ENCODE measurements at places on chromosomes 1 and 21.

GRCh38 chr21:40463176-40463575 lies 383.8 kb downstream of the DSCAM start:
- no peak for DNase-seq

DNA sequence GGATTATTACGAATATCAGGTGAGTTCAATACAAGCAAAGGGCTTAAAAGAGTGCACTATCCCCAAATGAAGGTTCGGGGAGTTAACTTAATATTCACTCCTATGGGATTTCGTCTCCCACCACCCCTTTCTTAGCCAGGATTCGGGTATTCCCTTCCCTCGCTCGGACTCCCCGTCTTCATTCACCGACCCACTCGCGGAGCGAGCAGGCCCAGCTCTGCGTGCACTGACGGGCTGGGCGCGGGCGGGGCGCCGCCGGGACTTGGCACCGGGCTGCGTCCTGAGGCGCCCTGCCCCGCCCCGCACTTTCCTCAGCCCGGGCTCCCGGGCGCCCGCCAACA lies 7.7 kb upstream of the MPZL1 start:
- no peak for DNase-seq

DNA sequence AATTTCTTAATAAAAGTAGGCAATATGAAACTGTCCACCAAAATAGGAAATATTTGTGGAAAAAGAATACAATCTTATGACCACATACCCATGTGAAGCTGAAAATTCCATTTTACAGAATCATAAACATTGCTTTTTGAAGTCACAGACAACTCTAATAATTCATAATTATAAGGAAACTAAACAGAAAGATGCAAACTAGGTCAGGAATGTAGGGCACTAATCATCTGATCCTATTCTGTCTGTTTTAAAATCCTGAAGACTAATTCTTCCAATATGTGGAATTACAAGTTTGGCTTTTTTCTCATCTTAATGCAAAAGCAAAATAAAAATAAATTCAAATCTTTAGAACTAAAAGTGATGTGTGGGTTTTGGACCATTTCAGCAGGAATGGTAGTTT lies 528.6 kb downstream of the LTN1 start:
- no peak for DNase-seq

DNA sequence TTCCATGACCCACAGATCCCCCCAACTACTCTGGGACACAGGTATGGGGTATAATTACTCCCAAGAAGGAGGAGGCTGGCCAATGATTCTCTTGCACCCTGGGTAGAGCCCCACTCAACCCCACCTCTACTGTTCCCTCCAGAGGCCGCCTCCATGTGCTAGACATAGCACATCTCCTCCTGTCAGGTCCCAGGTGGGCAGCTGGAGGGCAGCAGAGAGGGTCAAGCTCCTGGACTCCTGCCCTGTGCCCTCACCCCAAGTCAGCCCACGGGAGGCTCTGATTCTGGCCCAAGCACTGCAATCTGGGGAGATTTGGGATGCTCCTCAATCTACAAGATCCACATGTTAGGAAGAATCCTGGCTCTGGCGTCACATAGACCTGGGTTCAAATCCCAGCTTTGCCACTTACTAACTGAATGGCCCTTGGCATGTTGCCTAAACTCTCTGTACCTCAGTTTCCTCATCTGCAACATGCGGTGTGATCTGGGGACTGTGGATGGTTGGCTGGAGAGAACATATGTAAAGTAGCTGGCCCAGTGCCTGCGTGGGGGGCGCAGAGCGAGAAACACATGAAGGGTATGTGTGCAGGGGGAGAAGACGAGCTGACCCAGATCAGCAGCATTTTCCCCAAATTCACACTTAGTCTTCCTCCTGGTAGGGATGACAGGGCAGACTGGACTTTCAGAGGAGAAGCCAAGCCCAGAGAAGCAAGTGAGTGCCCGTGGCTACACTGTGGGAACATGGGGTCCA lies 23.2 kb downstream of the TNNT2 start:
- DNase-seq: no peak

DNA sequence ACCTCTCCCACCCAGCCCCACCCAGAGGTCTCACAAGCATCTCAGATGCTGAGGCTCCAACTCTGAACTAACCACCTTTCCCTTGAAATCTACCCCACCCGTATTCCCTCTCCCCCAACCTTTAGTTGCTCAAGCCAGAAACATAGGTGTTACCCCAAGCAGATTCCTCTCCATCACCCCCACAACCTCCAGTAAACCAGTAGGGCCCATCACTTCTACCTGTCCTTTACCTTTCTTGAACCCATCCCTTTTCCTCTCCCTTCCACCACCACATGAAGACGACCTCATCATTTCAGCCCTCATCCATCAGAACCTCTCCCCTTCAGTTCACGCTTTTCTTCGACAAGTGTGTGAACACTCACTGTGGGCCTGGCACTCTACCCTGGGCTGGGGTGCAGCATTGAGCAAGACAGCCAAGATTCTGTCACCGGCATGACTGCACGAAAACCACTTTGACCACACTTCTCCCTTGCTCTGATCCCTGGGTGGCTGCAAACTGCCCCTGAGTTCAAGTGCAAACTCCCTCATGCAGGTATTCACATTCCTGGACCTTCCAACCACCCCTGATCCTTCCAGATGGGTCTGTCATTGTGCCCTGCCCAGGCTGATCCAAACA lies 65.5 kb upstream of the LAPTM5 start:
- DNase-seq: no peak

GRCh38 chr1:160877221-160877620 lies 7.8 kb downstream of the ITLN1 start:
- DNase-seq: no peak

GRCh38 chr1:171935664-171936063 lies 94.4 kb downstream of the DNM3 start:
- DNase-seq: no peak

GRCh38 chr1:24822887-24823286 lies 77.6 kb downstream of the CLIC4 start:
- DNase-seq: no peak

- no peak for DNase-seq
These were observed 120.8 kb downstream of the DMRTB1 start for GRCh38 chr1:53580009-53580400.

DNA sequence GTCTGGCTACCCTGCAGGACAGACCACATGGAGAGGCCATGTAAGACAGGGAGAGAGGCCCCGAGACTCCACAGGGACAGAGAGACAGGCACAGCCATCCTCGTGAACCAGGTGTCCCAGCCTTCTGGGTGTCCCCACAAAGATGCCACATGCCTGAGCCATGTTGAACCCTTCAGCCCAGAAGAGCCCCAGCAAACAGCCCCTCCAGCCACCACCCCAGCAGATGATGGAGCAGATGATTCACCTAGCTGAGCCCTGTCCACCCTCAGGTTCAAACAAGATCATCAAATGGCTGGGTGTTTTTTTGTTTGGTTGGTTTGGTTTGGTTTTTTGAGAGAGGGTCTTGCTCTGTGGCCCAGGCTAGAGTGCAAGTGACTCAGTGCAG lies 78.7 kb downstream of the DHRS3 start:
- DNase-seq: no peak

- DNase-seq: no peak
These were observed 11.5 kb downstream of the TEX46 start for GRCh38 chr1:23004112-23004511.

DNA sequence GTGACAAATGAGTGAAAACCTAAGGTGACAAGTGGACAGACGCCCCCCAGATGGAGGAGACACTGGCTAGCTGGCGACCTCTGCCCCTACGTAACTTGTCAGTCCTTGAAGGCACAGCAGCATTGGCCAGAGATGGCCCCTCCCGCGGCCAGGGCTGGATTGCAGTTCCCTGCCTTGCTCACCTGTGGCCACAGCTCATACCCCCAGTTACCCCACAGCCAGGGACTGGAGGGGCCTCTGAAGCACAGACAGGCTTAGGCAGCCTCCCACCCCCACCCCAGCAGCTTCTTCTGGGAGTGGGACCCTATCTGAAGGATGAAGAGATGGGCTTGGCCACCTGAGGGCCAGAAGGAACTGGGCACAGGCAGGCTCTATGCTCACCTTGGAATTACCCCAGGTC lies 3.7 kb downstream of the HES3 start:
- no peak for DNase-seq

DNA sequence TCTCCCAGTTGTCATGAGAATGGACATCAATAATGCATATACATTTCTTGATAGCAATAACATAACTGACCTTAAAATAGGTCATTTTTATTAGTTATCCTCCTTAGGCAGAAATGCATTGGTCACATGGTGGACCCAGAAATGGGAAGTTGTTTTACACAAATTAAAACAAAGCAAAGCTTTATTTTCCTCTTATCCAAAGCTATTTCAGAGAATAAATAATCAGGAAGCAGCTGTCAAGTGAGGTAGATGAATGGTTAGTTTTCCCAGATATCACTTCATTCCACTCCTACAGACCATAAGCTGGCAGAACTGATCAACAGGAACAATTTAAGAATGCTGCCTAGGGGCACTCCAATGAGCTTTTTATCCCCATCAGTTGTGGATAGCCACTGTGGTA lies 16.0 kb upstream of the OLIG1 start:
- no peak for DNase-seq

GRCh38 chr21:41761211-41761933 lies 5.5 kb downstream of the RIPK4 start:
- no peak for DNase-seq

DNA sequence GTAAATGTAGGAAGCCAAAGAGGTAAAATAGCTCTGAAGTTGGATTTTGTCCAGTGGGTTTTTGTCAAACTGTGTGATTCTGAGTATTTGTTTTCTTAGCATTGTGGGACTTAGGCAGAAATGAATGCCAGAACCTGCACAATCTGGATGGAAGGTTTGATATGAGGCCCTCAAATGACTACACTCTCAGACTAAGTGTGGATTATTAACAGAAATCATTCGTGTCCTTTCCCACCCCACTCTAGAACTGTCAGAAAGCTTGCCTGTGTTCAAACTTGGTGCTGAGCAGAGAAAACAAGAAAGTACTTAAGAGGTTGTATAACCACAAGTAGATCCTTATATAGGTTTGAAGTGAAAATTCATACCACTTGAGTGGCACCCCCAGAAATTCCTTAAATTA lies 88.5 kb downstream of the WDR3 start:
- DNase-seq: no peak

DNA sequence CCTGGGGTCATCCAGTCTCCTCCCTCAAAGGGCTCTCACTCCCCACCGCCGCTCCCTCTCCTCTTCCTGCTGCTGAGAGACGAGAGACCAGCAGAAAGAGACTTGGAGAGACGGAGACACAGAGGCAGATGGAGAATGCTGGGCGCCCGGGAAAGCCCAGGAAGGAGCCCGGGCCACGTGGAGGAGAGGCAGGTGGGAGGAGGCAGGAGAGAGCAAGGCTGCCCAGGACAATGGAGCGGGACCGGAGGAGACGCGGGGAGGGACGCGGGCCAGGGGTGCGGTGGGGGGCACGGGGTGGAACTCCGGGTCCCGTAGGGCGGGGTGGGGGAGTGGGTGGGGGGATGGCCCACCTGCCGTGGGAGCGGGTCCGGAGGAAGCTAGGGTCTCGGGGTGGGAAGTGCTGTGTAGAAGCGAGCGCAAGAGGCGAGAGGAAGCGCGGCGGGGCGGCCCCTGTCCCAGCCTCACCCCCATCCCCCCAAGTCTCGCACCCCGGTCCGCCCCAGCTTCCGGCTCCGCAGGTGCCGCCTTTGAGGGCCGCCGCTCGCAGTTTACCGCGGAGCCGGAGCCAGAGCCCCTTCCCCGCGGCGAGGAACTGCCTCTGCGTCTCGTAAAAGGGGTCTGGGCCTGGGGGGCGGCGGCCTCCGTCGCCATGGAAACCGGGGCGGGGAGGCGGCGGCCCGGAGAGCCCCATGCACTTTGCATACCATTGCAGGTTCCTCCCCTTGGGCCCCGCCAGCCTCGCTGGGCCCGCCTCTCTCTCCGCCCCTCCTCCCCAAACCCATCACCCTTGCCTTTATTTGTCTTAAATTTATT lies 11.7 kb upstream of the EPHA2 start:
- no peak for DNase-seq

- no peak for DNase-seq
These were observed 56.5 kb downstream of the GALNT2 start for GRCh38 chr1:230123280-230124185.

GRCh38 chr1:10958614-10959013 lies 53.8 kb upstream of the TARDBP start:
- DNase-seq: no peak

GRCh38 chr1:106957795-106958194 lies 98.7 kb upstream of the PRMT6 start:
- no peak for DNase-seq

GRCh38 chr1:3393024-3393986 lies 61.2 kb upstream of the ARHGEF16 start:
- no peak for DNase-seq

- peak; percentile 90 for DNase-seq
These were observed 29.8 kb upstream of the ZBTB21 start for GRCh38 chr21:42039911-42040351.

DNA sequence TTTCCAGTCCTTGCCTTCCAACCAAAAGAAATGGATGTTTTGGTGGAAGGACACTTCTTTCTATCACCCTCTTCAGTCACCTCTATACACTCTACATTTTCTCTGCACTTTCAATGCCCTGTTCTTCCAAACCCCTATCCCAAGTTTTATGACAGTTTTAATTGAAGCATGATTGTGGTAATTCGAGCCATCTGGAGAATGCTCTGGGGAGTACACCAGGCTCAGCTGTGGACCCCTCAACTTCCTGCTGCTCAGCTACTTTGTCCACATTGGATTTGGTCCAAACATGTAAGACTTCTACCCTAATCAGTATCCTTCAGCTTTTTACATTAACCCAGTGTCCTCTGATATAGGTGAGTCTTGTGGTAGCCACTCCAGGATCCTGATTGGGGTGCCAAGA lies 129.6 kb downstream of the SYT2 start:
- peak; percentile 40 for DNase-seq

DNA sequence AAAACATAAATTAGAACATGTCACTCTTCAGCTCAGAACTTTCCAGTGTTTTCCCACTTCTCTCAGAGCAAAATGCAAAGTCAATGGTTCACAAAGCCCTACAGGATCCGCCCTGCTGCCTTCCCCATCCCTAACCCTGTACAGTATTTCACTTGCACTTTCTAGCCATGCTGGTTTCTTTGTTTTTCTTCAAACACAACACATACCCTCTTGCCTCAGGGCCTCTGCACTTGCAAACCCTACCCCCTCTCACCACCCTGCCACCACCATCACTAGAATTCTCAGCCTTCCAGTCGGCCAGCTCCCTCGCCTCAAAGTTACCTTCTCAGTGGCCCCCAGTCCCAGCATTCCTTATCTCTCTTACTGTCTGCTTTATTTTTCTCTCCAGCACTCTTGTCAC lies 17.6 kb downstream of the TEX35 start:
- DNase-seq: no peak

Measured in fibroblast of skin of back (primary cell).